MM.1S (cell line): ENCODE measurements at places on chromosomes 3 and 15.

- H3K27ac ChIP-seq = no peak overlapping the region
- H3K4me3 ChIP-seq = no peak overlapping the region
- no peak for DNase-seq
- no peaks in the 10 kb centered on the region for H3K27me3 ChIP-seq
Observed at GRCh38 chr15:25182098-25182478, 227.3 kb downstream of the SNRPN start.

GRCh38 chr3:15263120-15263519 lies 57.1 kb downstream of the CAPN7 start:
- no peaks in the 10 kb centered on the region for H3K27me3 ChIP-seq
- no peaks in the 10 kb centered on the region for H3K4me1 ChIP-seq
- DNase-seq = no peak
- no peak overlapping the region for H3K27ac ChIP-seq

- DNase-seq = no peak
- peaks cover 94% of the 10 kb centered on the region for H3K4me1 ChIP-seq
- no peaks in the 10 kb centered on the region for H3K27me3 ChIP-seq
- H3K4me3 ChIP-seq = no peak overlapping the region
- H3K27ac ChIP-seq = peak overlapping the region; percentile 94; the same call in 1 of the 2 replicates
- H3K36me3 ChIP-seq = no peaks in the 10 kb centered on the region
Observed at GRCh38 chr15:69757186-69757585, 304.6 kb downstream of the RPLP1 start.

- no peak overlapping the region for H3K4me3 ChIP-seq
- no peaks in the 10 kb centered on the region for H3K27me3 ChIP-seq
- no peaks in the 10 kb centered on the region for H3K4me1 ChIP-seq
- no peaks in the 10 kb centered on the region for H3K36me3 ChIP-seq
- DNase-seq = no peak
- no peak overlapping the region for H3K27ac ChIP-seq
Observed at GRCh38 chr15:93645594-93645993, 556.6 kb upstream of the RGMA start.

GRCh38 chr3:50622881-50623280 lies 5.9 kb downstream of the MAPKAPK3 start:
- H3K27ac ChIP-seq = no peak overlapping the region
- H3K36me3 ChIP-seq = no peaks in the 10 kb centered on the region
- DNase-seq = no peak

DNA sequence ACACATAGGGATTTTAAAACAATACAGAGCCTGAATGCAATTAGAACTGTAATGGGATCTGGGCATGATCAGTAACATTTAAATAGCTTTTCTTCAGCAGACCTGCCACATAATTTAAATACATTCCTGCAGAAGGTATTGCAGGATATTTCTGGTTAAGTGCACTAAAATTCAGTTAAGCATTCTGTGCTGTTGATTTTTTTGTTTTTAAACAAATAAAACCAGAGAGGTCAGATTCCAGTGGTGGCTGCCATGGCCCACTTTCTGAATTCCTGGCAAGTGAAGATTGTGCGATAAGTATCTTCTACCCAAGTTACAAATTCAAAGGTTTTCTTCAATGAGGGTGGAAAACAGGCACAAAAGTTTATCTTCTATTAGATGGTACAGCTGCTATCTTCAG lies 98.7 kb downstream of the RAP2B start:
- H3K4me1 ChIP-seq = no peaks in the 10 kb centered on the region
- no peaks in the 10 kb centered on the region for H3K27me3 ChIP-seq
- H3K27ac ChIP-seq = no peak overlapping the region
- no peak for DNase-seq
- no peaks in the 10 kb centered on the region for H3K36me3 ChIP-seq

DNA sequence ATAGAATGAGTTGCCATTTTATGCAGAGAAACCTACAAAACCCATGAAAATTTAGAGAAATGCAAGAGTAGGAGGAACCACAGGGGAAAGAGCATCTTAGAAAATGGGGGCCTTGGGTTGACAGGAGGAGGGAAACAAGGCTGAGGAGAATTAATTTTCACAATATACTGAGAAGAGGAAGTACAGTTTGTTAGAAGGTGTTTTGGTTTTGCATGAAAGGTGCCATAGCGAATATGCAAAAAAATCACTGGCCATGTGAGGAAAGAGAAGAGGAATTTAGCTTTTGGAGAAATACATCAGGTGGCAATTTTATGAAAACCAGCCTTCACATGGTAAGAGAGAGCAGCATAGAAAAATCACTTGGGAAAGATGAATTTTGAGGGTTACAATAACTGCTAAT lies 413.9 kb upstream of the C2CD4B start:
- no peaks in the 10 kb centered on the region for H3K27me3 ChIP-seq
- no peaks in the 10 kb centered on the region for H3K4me1 ChIP-seq
- H3K27ac ChIP-seq = no peak overlapping the region

DNA sequence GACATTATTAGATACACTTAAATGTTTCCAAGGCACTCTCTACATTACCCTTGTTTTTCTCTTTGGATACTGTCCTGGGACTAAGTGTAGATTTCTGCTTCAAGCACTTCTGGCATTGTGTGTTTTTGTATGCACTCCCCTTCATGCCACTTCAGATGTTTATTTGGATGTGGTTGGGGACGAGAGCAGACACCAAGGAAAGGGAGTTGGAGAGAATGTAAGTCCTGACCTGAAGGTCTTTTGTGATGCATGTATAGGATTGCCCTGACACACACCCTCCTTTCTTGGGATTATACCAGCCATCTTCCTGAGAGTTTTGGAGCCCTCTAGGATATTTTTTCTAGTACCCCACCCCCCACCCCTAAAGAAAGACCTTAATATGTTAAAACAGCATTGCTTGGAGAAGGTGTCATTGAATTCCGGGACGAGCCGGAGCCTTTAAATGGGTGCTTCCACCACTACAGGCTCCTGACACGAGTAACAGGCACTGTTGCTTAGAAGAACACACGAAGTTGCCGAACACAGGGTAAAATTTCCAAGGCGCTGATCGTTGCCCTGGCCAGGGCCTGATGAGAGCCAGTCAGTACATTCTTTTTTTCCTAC lies 22.7 kb downstream of the PSMD6 start:
- H3K4me3 ChIP-seq = no peak overlapping the region
- H3K4me1 ChIP-seq = no peaks in the 10 kb centered on the region
- no peaks in the 10 kb centered on the region for H3K36me3 ChIP-seq
- no peaks in the 10 kb centered on the region for H3K27me3 ChIP-seq
- DNase-seq = no peak

DNA sequence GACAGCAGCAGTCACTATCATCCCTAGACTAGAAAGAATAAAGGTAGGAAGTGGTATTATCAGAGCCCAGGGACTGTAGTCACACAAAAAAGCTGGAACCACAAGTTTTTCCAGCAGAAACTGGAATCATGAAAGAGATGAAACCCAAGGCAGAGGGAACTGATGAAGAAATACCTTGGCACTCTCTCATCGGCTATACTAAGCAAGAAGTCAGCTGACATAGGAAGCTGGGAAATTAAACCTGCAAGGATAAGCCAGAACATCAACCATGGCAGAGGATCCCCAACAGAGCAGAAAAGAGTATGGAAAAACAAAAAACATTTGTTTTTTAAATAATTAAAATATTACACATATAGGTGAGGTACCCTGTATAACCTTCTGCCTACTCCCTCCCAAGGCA lies 86.5 kb downstream of the AQR start:
- DNase-seq = no peak
- no peak overlapping the region for H3K27ac ChIP-seq
- no peaks in the 10 kb centered on the region for H3K36me3 ChIP-seq
- H3K4me1 ChIP-seq = no peaks in the 10 kb centered on the region
- H3K4me3 ChIP-seq = no peak overlapping the region

- H3K4me3 ChIP-seq = no peak overlapping the region
- H3K4me1 ChIP-seq = no peaks in the 10 kb centered on the region
- DNase-seq = peak; percentile 28
- H3K27me3 ChIP-seq = no peaks in the 10 kb centered on the region
- no peaks in the 10 kb centered on the region for H3K36me3 ChIP-seq
Observed at GRCh38 chr15:37981775-37982174, 47.3 kb downstream of the TMCO5A start.

GRCh38 chr15:92885224-92886041 lies 14.7 kb upstream of the CHD2 start:
- H3K4me3 ChIP-seq = peak overlapping the region; percentile 78
- DNase-seq = no peak
- peak overlapping the region; percentile 83; the same call in 1 of the 2 replicates for H3K27ac ChIP-seq
- H3K36me3 ChIP-seq = peaks cover 26% of the 10 kb centered on the region; the same call in 1 of the 2 replicates
- H3K27me3 ChIP-seq = no peaks in the 10 kb centered on the region

DNA sequence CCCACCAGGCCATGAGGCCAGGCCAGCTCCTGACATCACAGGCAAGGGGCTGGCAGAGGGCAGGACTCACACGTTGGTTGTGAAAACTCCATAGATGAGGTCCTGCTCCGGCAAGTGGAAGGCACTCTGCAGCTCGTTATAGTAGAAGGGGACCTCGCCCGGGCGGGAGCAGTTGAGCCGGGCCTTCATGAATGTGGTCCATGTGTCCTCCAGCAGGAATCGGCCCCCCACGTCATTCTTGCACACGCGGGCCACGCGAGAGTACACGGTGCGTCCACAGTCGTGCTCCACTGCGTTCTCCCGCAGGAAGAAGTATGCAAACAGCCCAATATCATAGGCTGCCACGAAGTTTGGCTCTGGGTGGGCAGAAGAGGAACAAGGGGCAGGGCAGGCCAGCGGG lies 101.2 kb downstream of the SEMA5B start:
- H3K36me3 ChIP-seq = no peaks in the 10 kb centered on the region
- DNase-seq = no peak
- no peak overlapping the region for H3K4me3 ChIP-seq
- H3K4me1 ChIP-seq = no peaks in the 10 kb centered on the region

GRCh38 chr3:80261082-80261481 lies 493.3 kb upstream of the ROBO1 start:
- H3K27ac ChIP-seq = no peak overlapping the region
- H3K4me1 ChIP-seq = no peaks in the 10 kb centered on the region
- no peak overlapping the region for H3K4me3 ChIP-seq
- no peak for DNase-seq

DNA sequence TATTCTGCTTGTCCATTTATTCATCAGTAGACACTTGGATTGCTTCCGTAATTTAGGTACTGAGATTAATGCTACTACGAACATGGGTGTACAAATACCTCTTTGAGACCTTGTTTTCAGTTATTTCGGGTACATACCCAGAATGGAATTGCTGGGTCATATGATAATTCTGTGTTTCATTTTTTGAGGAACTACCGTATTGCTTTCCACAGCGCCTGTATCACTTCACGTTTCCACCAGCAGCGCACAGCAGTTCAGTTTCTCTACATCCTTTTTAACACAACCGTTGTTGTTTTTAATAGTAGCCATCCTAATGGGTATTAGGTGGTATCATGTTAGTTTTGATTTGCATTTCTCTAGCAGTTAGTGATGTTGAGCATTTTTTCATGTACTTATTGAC lies 9.5 kb downstream of the PAK2 start:
- H3K4me3 ChIP-seq = no peak overlapping the region
- H3K4me1 ChIP-seq = no peaks in the 10 kb centered on the region
- no peak overlapping the region for H3K27ac ChIP-seq

DNA sequence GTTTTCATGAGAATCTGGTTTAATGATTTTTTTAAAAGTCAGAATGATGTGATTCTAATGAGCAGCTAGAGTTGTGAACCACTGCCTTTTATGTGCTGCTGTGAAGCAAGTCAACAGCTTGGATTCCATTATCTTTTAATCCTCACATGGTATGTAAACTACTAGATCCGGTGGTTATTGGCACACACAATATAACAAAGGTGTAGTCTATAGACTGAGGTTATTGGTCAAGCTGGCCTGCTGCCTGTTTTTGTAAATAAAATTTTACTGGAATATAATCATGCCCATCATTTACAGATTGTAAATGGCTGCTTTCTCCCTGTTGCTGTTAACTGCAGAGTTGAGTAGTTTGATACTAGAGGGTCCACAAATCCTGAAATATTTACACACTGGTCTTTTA lies 103.1 kb downstream of the OTOL1 start:
- no peak overlapping the region for H3K4me3 ChIP-seq
- no peak overlapping the region for H3K27ac ChIP-seq
- H3K4me1 ChIP-seq = no peaks in the 10 kb centered on the region
- no peak for DNase-seq

- no peak overlapping the region for H3K27ac ChIP-seq
- no peak overlapping the region for H3K4me3 ChIP-seq
- H3K27me3 ChIP-seq = no peaks in the 10 kb centered on the region
- no peaks in the 10 kb centered on the region for H3K36me3 ChIP-seq
- no peak for DNase-seq
Observed at GRCh38 chr15:48530528-48530927, 115.0 kb downstream of the FBN1 start.

GRCh38 chr3:14609506-14609905 lies 42.1 kb upstream of the CCDC174 start:
- no peaks in the 10 kb centered on the region for H3K4me1 ChIP-seq
- no peak overlapping the region for H3K4me3 ChIP-seq
- H3K27me3 ChIP-seq = peaks cover 12% of the 10 kb centered on the region
- H3K36me3 ChIP-seq = no peaks in the 10 kb centered on the region
- DNase-seq = no peak

- no peak for DNase-seq
- H3K27me3 ChIP-seq = no peaks in the 10 kb centered on the region
- H3K27ac ChIP-seq = no peak overlapping the region
Observed at GRCh38 chr15:78672285-78673014, 31.4 kb upstream of the CHRNB4 start.

DNA sequence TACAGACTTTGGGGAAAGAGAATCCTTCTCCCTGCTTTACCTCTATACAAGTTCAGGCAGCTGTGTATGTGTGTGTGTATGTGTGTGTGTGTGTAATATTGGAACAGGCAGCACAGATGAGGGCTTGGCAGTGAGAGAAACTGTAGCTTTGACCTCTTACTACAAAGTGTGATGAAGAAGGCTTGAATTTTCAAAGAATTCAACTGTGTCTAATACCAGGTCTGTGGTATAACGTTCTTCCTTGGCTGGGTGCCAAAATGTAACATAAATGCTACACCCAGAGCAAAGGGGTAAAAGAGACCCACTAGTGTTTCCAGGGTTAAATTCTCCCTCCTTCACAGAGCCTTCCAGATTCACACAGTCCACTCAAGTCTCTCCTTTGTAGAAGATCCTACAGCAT lies 51.1 kb downstream of the CHST2 start:
- H3K4me1 ChIP-seq = no peaks in the 10 kb centered on the region
- H3K27ac ChIP-seq = no peak overlapping the region
- no peak for DNase-seq
- H3K36me3 ChIP-seq = no peaks in the 10 kb centered on the region

- no peaks in the 10 kb centered on the region for H3K36me3 ChIP-seq
- DNase-seq = no peak
- H3K27me3 ChIP-seq = no peaks in the 10 kb centered on the region
- H3K4me1 ChIP-seq = no peaks in the 10 kb centered on the region
Observed at GRCh38 chr3:20842594-20843436, 656.8 kb upstream of the SGO1 start.

GRCh38 chr15:84981711-84982300 lies at the start of gene PDE8A:
Gene PDE8A, plus strand, starts transcription at chr15:84981856. Its CDS starts 307 bp downstream, at chr15:84982163.
- H3K27me3 ChIP-seq = no peaks in the 10 kb centered on the region
- H3K4me3 ChIP-seq = peak within 1 kb of the TSS; percentile 97
- H3K36me3 ChIP-seq = no peaks in the 10 kb centered on the region
- DNase-seq = peak; percentile 21
- H3K4me1 ChIP-seq = no peaks in the 10 kb centered on the region; the same call in 1 of the 2 replicates
